ENCODE measurements at places on chromosomes 16 and 17. TPM values are rescaled to one million over a fixed set of nuclear protein-coding genes. Genes with fewer than 3 reads are reported as not detected.

DNA sequence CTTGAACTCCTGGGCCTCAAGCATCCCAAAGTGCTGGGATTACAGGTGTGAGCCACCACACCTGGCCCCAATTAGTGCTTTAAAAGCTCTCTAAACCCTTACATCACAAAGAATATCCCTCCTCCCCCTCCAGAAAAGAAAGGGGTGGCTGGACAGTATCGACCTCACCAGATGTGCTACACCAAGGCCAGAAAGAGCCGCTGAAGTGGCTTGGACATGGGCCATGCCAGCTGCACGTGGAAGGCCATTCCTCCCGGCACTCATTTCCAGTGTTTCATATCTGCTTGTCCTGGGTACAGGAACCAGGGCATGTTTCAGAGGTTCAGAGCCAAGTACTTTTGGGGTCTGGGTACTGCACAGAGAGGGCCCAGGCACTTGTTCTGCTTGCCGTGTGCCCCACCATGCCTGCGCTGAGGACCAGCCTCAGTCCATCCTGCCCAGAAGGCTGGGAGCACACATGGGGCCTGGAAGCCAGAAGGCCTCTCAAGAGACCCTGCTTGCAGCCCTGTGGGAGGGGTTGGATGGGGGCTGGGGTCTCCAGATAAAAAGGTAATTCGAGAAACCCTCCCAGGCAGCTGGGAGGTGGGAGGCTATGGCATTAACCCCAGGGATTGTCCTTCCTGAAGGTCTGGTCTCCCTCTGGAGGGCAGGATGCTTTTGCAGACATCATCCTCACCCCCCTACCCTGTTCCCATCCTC, 3.5 kb upstream of the SRRM2 start:
- DNase-seq = no peak

DNA sequence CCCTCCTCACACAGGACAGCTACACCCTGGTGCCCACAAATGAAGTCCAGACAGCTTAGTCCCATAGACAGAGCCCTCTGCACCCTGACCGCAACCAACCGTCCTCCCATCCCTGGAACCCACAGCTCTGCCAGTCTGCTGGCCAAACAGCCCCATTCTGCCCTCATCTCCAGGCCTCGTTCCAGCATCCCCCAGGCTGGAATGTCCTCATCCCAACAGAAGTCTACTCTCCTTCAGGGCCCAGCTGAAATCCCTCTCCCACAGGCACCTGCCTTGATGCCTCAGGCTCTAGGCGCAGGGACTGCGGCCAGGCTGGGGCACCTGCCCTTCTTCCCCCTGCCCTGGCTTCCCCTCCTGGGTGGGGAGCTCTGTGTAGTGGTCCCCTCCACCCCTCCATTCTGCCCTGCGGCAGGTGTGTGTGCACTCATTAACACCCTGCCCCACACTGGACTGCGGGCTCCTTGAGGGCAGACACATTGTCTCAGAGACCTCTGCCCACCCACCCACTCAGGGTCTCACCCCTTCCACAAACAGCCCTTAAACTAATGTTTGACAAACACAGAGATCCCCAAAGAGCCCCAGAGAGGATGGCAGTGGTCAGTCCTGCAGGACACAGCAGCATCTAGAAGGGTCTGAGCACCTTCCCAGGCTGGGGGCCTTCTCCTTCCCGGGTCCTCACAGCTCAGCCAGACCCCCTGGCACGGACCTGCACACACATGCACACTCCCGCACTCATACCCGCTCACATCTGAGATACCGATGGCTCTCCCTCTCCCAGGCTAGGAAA, 820 bp downstream of the GRIN2C start:
- no peak for DNase-seq

Gene KRTAP9-2
- total RNA-seq = not detected

DNA sequence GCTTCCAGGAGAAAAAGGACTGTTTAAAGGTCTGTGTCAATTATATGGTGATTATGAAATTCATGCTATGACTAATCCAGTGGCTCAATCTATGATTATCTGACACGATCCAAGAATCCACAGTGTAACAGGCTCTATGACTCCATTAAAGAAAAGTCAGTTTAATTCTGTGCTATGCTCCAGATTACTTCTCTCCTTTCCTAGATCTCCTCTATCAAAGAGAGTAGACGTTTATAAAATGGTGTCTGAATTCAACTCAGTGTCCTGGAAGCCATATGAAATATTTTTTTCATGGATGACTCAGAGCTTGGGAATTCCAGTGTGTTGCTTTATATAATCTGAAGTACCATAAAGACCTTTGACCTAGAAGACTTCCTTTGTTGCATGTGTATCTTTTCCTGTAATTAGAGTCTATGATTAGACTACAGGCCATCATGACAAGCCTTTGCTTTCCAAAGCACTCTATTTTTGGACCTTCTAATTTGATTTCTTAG, 27.0 kb upstream of the NF1 start:
- peak; percentile 45 for DNase-seq

Gene RBFOX1
- total RNA-seq = not detected

DNA sequence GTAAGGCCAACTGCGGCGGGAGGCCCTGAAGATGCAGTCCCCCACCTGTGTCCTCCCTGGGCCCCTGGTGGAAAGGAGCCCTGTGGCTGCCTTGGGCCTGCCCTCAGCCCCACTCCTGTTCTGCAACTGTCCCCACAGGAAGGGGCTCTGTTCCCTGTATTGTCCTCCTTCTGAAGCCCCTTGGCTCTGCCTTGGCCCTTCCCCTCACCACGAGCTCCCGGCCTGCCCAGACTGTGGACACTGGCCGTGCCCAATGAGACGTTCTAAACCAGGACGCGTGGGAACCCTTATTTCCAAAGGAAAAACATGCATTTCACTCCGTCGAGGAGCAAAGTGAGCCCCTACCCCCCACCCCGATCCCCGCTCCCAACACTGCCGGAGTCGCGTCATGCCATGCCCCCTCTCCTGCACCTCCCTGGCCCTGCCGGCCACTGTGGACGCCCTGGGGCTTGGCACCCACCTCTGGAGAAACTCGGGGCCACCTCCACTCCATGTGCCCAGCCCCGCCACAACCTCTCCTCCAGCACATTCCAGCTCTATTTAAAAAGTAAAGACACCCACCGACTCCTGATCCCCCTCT, 13.5 kb upstream of the PNPO start:
- DNase-seq = no peak

All from NCI-H460 (cell line).